ENCODE measurements at places on chromosomes 3 and 15.
A peak's percentile ranks its signal among the peaks of the same experiment; 100 is the strongest.

DNA sequence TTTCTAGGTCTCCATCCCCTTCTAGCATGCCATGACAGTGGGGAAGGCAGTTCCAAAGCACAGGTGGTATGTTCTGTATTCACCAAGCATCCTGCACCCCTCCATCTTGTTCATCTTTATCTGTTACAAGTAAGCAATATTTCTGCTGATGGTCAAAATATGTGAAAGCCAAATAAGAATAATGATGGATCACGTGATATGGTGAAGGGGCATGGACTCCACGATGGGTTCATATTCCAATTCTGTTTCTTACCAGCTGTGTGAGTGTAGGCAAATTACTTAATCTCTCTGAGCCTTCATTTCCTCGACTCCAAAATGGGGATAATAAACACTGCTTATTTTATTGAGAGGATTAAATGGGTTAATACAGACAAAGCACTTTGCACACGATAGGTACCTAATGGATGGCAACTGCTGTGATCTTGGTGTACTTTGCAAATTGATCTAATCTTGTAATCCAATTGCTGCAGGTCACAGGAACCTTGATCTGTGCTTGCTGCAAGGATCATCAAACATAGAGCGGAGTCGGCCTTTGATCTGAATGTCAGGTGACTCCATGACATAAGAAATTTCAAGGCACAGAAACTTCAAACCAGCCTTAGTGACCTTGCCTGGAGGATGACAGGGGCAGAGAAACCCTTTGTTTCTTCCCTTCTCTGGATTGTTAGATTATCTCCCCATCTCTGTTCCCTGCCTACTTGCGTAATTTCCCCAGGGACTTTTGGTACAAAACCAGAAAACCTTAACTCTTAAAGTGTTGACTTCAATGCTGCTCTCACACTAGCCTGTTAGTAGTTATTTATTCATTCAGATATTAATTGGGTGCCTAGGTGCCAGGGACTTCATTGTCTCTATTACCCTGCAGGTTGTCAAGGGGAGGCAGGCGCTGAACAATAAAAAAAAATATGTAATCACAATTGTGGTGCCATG, 25.8 kb downstream of the SIAH2 start:
- DNase-seq, result no peak

- no peak for DNase-seq
Observed at GRCh38 chr3:67529915-67530314, 124.5 kb downstream of the SUCLG2 start.

GRCh38 chr15:78976691-78977090, 31.8 kb upstream of the CTSH start:
- DNase-seq, result no peak

GRCh38 chr3:77081240-77081661, 41.4 kb downstream of the ROBO2 start:
- peak; percentile 7 for DNase-seq

DNA sequence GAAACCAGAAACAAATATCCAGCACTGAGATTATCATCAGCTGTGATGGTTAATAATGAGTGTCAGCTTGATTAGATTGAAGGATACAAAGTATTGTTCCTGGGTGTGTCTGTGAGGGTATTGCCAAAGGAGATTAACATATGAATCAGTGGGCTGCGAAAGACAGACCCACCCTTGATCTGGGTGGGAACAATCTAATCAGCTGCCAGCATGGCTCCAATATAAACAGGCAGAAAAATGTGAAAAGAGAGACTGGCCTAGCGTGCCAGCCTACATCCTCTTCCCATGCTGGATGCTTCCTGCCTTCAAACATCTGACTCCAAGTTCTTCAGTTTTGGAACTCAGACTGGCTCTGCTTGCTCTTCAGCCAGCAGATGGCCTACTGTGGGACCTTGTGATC, 869.5 kb downstream of the SI start:
- DNase-seq, result no peak

DNA sequence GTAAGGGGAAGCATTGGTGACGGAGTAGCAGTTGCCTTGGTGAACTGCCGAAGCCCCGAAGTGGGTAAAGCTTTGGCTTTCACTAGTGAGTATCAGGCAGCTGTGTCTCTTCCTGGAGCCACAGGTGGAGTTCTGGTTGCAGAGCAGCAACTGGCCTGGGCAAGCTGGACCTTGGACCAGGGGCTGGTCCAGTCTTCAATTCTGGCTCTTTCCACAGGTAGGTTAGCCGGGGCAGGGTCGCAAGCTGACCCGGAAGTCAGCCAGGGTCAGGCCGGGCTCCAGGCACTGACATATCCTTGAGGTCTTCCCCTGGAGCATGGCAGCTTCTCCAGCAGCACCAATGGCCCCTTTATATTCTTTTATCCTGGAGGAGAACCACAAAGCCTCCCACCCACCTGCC, 73.2 kb downstream of the TMEM44 start:
- no peak for DNase-seq

DNA sequence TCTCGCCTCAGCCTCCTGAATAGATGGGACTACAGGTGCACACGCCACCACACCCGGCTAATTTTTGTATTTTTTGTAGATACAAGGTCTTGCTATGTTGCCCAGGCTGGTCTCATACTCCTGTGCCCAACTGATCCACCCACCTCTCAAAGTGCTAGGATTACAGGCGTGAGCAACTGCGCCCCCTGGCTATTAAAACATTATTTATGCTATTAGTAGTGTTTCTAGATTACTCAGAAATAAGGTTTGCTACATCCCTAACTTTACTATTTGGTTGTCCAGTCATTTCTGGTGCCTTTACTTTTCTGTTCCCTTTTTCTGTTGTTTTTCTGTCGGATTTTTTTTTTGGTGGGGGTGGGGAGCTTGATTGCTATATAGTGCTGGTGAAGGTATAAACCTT, 393.6 kb upstream of the TPM1 start:
- DNase-seq, result no peak
